Stimulated activated CD4-positive, alpha-beta T cell treated with anti-CD3 and anti-CD28 coated beads, Interleukin-2, amount 100 ng/mL, for 24 hours (primary cell): ENCODE measurements at places on chromosomes 1 and 21.

- no peak for DNase-seq
These were observed 81.3 kb downstream of the CDC14A start for GRCh38 chr1:100433563-100433962.

GRCh38 chr1:55369474-55369873 is 154.3 kb upstream of the USP24 start:
- no peak for DNase-seq

DNA sequence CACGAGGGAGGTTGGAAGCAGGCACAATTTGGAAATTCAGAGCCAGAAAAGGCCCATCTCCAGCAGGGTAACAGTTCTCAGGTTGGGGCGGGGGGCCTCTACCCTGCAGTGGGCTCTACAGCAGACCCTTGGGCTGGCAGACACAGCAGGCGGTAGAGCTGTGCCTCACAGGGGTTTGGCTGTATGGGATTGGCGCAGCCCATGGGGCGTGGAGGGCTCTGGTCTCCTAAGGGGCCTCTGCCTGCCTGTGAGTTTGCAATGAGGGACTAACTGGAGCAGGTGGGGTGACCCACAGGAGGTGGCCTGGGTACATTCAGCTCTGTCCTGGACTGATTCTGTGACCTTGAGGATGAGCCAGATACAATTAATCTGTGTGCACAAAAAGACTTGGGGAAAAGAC is 124.1 kb downstream of the CAMTA1 start:
- DNase-seq, result no peak

- no peak for DNase-seq
These were observed 24.6 kb upstream of the CASQ2 start for GRCh38 chr1:115793162-115793561.

DNA sequence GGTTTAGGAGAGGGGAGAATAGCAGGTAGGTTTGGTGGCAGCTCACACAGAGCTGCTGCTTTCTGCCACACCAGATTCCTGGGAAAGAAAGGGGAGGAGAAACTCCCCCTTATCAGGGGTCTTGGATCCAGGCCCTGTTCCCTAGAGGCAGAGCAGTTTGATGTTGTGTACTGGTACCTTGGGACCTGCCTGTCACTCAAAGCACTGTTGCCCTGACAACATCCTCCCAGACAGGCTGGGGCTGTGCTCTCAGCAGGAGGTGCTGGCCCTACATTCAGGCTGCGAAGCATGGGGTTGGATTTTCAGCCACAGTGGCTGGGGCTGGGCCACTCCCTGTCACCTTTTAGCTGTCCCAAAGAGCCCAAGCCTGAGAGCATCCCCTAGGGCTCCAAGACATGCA is 188.0 kb downstream of the GRIK3 start:
- no peak for DNase-seq

DNA sequence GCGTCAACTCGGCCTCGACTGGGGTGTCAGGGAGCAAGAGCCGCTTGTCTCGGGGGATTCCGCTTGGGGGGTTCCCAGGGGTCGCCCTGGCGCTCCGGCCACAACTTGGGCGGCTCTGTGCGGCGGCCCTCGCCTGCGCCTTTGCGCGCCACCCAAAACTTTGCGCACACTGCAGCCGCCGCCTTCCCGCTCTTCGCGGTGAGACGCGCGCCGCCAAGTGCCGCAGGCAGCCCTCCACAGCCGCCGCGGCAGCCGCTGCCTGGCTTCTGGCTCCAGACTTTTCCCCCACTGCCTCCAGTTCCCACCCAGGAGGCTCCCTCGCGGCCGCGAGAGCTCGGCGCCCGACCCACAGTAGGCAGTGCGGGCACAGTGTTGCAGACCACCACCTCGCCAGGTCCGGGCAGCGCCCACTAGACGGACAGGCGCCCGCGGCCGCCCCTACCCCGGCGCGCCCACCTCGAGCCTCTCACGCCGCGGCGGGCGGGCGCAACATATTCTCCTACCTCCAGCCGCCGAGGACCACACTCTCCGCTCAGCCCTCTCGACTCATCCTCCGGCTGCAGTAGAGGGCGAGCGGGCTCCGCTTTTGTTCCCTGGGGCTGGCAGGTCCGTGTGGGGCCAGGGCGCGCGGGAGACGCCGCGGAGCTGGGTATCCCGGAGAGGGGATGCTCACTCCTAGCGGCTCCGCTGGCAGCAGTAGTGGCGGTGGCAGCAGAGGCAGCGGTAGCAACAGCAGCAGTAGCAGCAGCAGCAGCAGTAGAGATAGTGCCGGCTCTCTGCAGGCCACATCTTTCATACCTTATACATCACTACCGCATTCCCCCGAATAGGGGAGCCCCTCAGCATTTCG is 296.6 kb downstream of the OMA1 start:
- DNase-seq, result peak; percentile 17

DNA sequence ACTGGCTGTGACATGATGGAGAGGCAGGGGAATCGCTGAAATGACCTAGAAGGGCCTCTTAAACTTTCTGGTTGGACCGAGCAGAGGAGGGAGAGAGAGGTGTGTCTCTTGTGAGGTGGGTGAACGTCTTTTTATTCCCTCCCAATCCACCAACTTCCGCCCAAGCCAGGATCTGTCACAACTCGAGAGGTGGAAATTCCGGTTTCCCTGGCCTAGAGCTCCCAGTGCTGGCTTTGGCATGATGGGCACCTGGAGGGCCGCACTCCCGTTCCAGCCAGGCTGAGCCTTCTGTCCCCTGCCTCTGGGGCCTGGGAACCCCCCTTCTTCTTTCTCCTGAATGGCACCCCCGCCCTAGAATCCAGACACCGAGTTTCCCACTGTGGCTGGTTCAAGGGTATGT is at the start of gene SEMA4A:
Gene SEMA4A (plus strand): TSS at position 224 of the 400 bp plus-strand sequence. CDS start 994 bp downstream, outside the sequence.
- DNase-seq, result no peak

DNA sequence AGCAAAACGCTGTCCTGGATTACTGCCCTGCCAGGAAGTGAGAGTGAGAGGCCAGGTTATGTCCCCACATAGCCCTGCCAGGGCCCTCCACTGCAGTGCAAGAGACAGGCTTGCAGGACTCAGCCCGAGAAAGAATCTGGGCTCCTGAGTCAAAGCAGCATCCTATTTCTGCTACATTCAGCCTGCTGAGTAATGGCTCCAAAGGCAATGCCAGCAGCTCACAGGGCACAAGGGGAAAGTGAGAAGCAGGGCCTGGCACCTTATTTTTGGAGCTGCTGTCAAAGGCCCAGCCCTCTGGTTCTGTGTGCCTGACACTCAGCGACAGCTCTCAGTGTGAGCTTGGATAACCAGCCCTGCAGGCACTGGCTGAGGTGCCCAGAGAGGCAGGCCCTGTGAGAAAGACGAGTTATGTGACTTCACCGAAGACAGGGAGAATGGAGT is 83.9 kb downstream of the DTL start:
- no peak for DNase-seq

GRCh38 chr21:16992448-16992847 is 520.4 kb upstream of the CXADR start:
- no peak for DNase-seq

GRCh38 chr21:33116676-33117075 is 46.7 kb downstream of the OLIG1 start:
- DNase-seq, result no peak

GRCh38 chr1:194289569-194290266 is 1103.3 kb upstream of the B3GALT2 start:
- peak; percentile 53 for DNase-seq

DNA sequence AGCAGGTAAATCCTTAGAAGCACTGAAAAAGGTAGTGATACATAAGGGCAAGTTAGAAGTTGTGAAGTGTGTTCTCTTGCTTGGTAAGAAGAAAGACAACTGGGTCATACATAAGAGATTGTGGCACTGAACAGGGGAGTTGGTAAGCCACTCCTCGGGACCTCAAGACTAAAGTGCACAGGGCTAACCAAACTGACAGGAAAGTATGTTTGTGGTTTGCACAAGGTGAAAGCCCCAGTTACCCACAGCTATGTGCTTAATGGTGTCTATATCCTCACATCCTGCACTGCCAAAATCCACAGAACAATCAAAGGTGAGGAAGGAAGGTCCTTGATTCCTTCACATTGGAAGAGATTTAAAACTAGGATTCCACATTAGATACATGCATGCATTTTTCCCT is 276.5 kb downstream of the DNM3 start:
- DNase-seq, result no peak

GRCh38 chr1:76764638-76765454 is 102.4 kb upstream of the ST6GALNAC5 start:
- DNase-seq, result no peak

GRCh38 chr21:23601549-23601948 is 2005.7 kb downstream of the MRPL39 start:
- DNase-seq, result no peak

- DNase-seq, result peak; percentile 77
These were observed 5.8 kb downstream of the VWA1 start for GRCh38 chr1:1441002-1441888.

DNA sequence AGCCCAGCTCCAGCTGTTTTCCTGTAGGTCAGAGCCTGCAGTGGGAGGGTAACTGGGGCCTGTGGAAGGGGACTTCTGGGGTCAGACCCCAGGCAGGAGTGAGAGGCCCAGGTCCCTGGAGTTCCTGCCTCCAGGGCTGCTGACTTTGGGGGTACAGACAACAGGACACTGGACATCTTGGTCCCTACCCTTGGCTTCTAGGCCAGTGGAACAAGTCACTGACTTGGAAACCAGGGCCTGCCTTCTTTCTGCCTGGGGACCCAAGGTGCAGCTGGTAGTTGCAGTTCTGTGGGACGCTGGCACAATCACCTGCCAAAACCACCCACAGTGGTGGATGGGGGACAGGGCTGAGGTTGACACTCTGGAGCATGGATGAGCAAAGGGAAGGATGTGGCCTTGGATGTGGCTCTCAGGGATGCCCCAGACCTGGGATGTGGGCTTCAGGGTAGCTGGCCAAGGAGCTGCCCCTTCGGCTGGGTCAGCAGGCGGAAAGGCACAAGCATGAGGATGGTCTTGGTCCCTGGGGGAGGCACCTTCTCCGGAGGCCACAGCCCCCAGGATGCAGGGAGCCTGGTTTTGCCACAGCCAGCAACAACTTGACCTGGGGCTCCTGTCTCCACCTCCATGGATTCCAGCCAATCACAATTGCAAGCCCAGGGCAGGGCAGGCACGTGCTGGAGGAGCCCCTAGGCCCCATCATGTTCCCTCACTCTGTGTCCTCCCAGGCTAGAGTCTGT is 5.8 kb downstream of the JMJD4 start:
- DNase-seq, result no peak
